GM06990 (cell line): ENCODE measurements at places on chromosomes 12 and 14.
A peak's percentile ranks its signal among the peaks of the same experiment; 100 is the strongest.

- no peak for DNase-seq
These were observed 564 bp downstream of the ATXN3 start for GRCh38 chr14:92105893-92106142.

GRCh38 chr14:33534632-33535031, 416.2 kb downstream of the EGLN3 start:
- no peak for DNase-seq

DNA sequence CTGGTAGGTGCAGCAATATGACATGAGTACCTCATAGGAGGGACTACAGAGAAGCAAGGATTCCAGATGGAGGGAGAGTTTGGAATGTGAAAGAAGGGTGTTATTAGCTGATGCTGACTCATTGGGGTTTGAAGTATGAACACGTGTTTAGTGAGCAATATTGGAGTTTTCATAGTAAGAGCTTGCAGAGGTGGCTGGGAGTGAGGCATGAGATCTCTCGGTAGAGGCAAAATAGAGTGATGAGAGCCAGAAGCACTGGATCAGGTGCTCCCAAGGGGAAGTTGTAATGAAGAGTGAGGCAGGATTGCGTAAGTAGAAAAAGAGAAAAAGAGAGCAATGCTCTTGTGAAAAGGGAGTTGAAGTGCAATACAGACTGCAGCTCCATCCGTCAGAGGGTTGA, 42.1 kb downstream of the MGST1 start:
- DNase-seq: no peak

DNA sequence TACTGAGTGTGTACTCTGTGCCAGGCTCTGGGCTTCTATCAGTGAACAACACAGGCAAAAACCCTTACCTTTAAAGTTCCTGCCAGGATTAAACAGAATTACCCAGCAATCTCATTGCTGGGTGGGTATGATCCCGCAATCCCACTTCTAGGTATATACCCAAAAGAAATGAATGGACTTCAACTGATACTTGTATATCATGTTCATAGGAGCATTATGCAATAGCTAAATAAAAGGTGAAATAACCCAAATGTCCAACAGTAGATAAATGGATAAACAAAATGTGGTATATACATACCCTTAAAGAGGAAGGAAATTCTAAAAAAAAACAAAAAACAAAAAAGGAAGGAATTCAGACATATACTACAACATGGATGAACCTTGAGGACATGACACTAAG, 14.7 kb downstream of the DAZAP2 start:
- no peak for DNase-seq

- DNase-seq: no peak
These were observed 65.5 kb upstream of the LHX5 start for GRCh38 chr12:113537046-113537750.

GRCh38 chr12:30880061-30880460, 46.5 kb upstream of the TSPAN11 start:
- no peak for DNase-seq

- no peak for DNase-seq
These were observed 54.3 kb upstream of the SRSF5 start for GRCh38 chr14:69712599-69713088.

DNA sequence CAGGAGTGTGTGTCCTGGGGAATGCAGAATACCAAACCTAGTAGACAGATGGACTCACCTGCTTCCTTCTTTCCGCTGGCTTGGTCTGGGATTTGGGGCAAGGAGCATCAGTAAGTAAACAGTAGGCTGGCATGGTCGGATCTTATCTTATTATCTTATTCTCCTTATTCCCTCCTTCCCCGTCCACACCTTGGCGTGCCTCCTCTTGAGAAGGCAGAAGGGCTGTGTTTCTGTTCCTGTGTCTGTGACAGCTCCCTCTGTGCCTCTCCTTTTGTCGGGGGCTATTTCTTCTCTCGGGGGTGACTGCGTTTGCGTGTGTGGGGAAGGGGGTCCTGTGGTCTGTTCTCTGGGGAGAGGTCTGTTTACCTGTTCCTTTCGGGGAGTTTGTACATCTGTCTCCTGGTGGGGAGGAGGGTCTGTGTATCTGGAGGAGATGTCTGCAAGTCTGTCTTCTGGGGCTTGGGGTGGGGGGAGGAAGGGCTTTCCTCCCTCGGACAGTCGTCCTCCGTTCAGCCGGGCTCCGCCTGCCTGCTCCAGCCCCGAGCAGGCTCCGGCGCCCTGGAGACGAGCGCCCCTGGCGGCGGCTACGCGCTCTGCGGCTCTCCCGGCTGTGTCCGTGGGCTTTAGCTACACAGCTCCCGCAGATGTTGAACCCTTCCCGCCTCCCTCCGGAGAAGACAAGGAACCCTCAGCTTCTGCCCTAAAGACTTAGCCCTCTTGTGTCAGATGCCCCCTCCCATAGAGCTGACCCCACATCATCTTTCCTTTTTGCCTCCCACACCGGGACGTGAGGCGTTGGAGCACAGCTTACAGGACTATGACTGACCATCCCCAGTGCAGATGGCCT, 4.4 kb downstream of the KRT86 start:
- DNase-seq: peak; percentile 78

DNA sequence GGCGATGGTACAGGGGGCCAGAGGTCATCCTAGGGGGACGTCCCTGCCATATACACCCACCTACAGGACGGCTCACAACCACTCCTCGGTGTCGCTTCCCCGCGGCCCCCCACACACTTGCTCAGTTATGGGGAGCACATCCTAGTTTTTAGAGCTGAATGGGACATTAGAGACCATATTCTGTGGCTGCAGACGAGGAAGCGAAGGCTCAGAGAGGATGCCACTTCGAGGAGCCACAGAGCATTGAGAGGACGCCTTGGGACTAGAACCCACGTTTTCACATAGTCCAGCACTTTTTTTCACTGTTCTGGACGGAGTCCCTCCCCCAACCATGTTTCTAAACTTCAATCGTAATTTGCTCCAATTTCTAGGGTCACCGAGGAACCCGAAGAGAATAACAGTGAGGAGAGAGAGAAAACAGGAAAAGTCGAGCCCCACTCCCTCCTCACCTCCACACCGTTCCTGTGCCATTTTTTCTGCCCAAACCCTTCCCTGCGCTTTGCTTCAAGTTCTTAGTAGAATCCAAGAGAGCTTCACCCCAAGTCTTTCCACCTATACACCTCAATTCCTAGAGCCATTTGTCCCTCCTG, 641 bp upstream of the ASCL1 start:
- no peak for DNase-seq

- no peak for DNase-seq
These were observed 15.9 kb downstream of the AVIL start for GRCh38 chr12:57802607-57803006.

GRCh38 chr14:79986251-79986650, 225.1 kb downstream of the DIO2 start:
- DNase-seq: no peak

DNA sequence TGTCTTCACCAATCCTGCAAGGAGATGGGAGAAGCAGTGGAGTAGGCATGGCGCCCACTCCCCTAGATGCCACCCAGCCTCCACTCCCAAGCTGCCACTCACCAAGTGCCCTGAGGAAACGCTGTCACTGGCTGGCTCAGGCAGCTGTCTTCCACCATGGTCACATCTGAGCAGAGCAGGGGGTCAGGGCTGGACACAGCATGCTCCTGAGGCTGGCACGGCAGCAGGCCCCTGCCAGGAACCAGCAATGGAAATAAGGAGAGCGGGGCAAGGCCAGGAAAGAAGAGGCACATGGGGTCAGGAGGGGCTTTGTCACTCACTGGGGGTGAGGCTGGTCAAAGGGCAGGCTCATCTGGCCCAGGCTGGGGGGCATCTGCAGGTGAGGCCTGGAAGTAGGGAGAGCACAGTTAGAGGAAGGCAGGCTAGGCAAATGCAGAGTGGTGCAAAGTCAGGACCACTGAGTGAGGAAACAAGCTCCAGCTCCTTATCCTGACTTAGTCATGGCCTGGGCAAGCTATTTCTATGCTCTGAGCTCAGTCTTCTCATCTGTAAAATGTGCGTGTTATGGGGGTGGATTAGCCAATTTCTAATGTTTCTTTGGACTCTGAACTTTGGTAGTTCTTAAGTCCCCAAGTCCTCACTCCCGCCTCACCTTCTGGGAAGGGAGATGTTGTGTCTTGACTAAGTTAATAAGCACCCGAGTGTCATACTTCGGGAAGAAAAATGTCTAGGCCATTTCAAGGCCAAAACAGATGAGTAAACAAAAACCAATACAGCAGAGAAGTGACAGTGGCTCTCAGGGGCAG, 8.0 kb downstream of the NAB2 start:
- no peak for DNase-seq

DNA sequence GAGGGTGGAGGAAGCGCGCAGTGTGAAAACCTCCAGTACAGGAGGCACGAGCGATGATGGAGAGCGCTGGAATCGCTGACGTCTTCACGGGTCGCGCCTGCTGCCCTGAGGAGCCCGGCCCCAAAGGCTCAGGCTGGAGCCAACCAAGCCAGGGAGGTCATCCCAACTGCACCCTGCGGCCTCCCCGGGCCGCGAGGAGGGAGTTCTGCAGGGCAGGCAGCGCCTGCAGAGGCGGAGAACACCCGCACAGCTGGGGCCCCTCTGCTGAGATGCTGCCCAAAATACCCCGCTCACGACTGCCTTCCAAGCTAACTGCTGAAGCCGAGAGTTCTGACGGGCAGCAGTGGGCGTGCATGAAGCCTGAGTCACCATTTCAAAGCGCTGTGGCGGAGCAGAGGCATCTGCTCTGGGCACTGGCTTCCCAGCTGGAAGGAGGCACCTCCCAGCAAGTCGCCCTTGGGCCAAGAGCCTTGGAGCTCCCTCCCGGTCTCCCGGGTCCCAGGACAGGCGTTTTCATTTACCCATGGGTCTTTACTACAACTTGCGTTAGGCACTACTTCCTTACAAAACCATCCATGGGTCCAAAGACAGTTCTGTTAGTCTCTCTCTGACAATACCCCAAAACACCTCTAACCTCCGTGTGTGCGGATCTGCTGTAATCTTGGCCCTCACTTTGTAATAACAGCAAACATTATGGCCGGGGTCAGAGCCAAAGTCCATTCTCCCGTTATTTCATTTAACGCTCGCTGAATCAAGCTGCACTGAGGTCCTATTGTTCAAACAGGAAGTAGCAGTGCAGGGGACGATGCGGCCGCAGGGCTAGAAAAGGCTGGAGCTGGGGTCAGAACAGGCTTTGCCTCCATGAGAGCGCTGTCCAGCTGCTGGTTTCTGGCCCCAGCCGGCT, 60.1 kb upstream of the RIMBP2 start:
- no peak for DNase-seq

GRCh38 chr14:64337888-64338615, 43.9 kb upstream of the ESR2 start:
- no peak for DNase-seq

DNA sequence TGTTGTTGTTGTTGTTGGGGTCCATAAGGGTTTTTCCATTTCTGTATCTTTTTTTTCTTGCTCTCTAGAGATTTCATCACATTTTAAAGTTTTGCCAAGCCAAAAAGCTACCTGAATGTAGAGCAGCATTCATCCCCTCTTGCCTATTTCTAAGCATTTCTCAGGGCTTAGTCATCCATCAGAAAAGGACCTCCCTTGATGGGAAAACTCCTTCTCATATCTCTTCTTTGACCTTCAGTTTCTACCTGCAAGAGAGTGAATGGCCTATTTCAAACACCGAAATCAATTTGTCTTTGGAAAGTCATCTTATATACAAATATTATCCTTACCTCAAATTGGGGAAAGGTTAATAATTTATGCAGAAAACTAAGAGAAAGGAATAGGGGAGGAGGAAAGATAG, 4.5 kb downstream of the MYBPC1 start:
- DNase-seq: no peak

DNA sequence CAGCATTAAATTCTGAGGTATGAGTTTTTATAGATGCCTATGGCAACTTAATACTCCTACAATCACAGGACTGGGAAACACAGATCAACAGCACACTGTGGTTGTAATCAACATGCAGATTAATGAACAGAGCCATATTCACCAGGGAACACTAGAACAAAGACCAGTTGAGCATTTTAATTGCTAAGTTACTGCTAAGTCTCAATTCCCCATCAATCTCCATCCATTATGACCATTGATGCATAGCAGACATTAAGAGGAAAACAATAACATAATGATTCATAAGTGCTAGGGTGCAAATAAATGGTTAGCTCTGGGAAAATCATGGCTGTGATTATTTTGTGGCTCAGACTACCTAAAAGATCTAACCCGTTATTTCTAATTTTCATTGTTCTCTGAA, 505.6 kb downstream of the TRHDE start:
- DNase-seq: no peak

DNA sequence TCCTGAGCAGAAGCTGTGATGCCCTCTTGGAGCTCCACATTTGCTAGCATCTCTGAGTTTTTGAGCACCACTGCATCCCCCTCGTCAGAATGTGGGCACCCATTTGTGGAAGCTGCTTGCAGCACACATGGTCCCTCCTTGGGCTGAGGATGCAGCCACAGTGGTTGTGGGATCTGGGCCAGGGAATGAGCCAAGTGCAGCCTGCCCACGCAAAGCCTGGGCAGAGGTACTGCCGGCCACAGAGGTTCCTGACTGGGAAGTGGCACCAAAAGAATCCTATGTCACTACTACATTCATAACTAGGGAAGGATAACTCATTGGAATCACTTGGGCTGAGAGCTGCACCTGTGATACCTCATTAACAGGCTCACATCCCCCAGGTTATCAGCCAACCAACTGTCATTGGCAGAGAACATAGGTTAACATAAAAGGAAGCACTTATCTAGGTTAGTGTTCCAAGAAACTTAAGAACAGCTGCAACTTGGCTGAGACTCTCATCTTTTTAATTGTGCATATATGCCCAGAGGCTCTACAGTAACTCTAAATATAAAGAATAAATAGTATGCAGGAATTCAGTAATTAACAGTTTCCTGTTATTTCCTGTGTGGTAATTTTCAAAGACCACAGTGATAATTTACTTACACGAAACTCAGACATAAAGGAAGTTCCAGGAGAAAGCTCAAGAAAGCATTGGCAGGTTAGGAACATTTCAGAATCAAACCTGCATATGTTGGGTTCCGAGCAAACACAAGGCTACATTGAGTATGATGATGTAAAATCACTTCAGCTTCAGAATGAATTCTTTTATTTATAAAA, 145.3 kb downstream of the BCAT1 start:
- DNase-seq: no peak

DNA sequence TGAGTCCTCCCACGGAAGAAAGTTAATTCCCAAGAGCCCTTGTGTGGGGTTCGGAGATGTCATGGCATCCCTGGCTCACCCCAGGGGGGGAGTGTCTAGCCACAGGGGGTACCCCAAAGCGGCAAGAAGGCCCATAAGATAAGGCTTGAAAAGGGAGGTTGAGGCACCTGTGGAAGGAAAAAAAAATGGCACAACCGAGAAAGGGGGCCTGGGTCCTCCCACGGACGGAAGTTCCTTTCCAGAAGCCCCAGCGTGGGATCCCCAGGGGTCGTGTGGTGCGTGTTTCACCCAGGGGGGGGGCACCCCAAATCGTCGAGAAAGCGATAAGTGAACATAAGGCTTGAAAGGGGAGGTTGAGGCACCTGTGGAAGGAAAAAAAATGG, 266.7 kb downstream of the ALG10 start:
- no peak for DNase-seq

DNA sequence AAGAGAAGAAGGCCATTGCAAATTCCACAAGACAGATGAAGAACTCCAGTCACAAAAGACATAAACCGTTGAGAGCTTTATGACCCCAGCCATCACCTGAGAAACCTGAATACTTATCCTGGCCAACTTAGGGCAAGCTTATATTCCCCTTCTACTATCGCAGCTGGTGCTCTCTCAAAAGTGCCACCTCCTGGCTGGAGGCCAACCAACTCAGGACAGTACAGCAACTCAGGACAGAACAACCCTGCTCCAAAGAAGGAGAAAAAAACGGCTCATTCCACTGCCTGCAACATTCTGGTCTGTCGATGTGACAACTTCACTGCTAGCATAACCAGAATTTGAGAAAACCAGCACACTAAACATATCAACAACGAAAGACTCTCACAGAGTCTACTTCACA, 9.7 kb upstream of the KRT6B start:
- DNase-seq: no peak
